ENCODE measurements at places on chromosomes 5 and 9.
A peak's percentile ranks its signal among the peaks of the same experiment; 100 is the strongest.

DNA sequence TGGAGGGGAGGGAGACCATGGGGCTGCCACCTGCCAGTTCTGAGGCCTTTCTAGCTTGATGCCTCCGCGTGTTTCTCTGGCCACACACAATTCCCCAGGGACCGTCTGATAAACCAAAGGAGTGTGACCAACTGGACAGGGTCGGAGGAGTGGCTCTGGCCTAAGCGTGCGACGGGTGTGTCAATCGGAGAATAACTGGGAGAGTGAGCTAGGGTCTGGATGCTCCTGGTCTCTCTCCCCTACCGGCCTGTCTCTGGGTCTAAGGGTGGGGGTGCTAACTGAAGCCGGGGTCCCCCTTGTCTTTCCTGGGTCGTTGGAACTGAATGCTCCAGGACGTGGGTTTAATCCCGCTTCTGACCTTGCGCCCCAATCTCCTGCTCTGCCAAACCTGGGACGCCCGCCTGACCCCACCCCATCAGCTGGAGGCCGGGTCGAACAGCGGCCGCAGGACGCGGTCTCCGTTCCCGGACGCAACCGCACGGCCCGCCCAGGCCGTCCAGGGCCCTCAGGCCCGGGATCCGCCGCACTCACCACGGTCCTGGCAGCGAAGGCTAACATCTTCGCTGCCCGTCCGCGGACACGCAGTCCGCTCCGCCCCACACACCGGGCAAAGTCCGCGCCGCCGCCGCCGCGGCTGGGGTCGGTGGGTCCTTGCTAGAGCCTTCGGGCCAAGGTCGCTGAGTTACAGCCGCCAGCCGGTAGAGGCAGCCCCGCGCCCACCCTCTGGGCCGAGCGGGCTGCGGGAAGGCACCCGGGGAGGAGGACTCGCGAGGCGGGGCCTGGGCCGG is 447 bp downstream of the CRAT start:
- peak; percentile 79 for DNase-seq

DNA sequence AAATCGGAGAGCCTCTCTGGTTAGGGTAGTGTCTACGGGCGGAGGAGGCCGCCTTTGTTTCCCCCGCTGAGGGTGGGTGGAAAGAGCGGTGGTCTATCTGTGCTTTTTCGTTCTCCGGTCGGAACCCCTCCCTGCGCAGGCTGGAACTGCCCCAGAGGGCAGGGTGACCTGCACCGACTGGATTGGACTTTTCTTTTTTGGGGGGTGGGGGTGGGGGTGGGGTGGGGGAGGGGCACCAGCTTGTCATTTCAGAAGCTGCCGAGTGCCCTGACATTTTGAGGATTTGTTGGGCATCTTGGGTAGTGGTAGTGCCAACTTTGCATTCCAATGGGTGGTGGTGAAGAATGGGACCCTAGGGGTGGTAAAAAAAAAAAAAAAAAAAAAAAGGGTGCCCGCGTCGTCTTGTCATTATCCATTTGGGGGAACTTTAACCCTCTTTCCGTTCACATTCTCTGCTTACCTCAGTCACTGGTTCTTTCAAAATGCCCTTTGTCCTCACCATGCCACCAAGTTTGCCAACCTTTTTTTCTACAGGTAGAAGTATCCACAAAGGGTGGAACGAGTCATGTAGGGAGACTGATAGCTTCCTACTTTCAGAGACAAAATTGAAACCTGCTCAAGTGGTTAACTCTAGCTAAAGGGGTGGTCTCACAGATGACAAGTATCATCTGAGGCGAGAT is 1.3 kb downstream of the UBE2R2 start:
- DNase-seq = peak; percentile 26

GRCh38 chr5:142197098-142197497 is 88.5 kb downstream of the NDFIP1 start:
- no peak for DNase-seq

- DNase-seq = no peak
These were observed 72.0 kb upstream of the RAI14 start for GRCh38 chr5:34584165-34584564.

- DNase-seq = no peak
These were observed at the start of gene PTGDS for GRCh38 chr9:136977223-136977622. PTGDS (plus strand) TSS chr9:136977504; CDS start chr9:136977579, 75 bp downstream.

DNA sequence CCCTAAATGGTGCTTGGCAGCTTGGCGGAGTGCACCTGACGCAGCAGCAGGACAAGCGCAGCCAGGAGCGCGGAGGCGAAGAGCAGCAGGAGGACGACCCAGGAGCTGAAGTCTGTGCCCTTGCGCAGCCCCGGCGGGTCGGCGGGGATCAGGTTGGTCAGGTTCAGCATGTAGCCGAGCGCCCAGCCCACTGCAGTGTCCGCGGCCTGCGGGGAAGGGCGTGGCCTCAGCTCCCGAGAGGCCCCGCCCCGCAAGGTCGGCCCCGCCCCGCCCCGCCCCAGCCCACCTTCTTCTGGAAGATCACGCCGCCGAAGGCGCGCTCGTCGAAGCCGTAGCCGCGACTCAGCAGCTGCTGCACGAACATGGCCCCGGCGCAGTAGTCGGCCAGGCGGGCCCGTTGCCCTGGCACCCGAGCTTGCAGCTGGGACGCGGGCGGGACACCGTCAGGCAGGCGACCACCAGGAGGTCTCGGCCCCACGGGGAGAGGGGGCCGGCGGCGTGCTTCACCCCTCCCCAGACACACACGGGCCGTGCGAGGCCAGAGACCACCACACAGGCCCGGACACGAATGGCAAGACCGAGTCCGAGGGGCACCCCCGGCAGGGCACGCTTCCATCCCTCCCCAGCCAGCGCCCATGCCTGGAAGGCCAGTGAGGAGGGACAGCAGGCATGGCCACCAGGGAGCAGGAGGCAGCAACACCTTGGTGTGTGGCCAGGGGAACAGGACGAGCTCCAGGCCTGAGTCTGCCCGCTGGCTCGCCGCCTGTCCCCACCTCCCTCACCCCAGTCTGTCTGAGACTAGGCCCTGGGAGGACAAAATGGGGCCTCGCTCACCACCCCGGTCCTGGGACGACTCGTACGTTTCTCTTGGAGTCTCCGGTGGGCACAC is 2.9 kb upstream of the NPDC1 start:
- DNase-seq = no peak

DNA sequence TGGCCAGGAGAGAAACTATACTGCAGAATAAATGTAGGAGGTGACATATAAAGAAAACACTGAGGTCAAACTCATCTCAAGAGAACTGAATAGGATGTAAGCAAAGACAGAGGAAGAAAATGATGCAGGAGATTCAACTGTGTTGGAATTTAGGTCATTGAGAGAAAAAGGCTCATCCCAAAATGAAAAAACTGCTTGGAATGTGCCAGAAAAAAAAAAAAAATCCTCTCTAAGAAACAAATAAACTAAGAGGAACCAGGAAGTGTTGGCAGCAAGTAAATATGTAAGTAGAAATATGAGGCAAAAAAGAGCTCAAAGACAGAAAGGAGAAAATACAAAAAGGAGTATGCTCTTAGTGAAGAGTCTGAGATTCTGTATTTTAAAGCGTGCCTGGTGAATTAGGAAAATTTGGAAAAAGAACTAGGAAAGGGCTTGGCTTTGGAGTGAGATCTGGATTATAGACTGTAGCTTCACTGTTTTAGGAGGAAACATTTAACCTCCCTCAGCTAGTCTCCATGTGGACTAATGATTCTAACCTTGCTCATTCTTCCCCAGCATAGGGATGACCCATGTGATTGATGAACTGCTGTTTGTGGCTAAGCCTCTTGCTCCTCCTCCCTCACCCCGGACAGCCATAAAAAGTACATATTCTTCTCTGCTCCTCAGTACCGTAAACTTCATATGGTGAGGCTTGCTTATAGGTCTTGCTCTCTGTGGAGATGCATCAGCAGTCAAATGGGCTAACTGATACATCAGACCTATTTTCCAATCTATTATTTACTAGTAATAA is 185.6 kb upstream of the POU5F2 start:
- DNase-seq = no peak

GRCh38 chr5:14068136-14068535 is 75.0 kb upstream of the TRIO start:
- no peak for DNase-seq

GRCh38 chr5:101991486-101991885 is 304.6 kb downstream of the SLCO4C1 start:
- DNase-seq = no peak

GRCh38 chr5:57085306-57086081 is 88.4 kb upstream of the GPBP1 start:
- DNase-seq = no peak

DNA sequence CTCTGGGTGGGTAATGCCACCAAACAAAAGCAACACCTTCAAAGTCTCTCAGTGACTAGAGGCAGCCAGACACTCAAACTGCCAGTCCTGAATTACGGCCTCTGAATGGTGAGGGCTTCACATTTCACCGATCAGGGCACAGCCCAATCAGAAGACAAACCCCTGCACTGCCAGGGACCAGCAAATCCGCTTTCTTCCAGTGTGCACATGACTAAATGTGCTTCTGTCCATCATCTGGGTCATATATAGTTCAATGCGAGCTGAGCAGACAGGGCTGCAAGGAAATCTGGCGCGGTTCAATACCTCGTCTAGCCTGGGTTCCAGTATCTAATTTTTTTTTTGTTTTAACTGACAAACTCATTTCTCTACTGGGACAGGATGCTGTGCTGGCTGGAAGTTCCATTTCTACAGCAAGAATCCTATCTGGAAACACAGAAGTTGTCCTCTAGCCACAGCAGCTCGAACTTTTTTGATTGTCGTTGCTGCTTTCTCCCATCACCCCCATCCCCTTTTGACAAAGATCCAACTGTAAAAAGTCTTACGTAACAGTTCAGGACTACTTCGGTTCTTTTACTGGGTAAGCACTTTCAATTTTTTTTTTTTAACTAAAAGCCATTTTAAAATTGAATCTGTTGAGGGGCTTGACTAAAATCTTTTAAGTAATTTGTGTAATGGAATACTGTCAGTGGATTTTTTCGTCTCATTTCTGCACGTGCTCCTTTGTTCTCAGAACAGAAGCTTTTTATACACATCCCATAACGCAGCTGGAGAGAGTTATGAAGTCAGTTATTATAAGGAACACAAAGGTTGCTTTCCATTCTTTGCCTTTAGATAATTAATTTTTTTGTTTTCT is 112.7 kb downstream of the NR6A1 start:
- DNase-seq = peak; percentile 87

GRCh38 chr9:77508396-77508795 is 139.7 kb downstream of the GNA14 start:
- DNase-seq = no peak

- DNase-seq = no peak
These were observed 298.4 kb downstream of the EBF1 start for GRCh38 chr5:158801268-158801667.

- no peak for DNase-seq
These were observed 1.7 kb downstream of the MSX2 start for GRCh38 chr5:174725991-174726601.

GRCh38 chr5:123454259-123454911 is 31.2 kb upstream of the CEP120 start:
- DNase-seq = no peak

DNA sequence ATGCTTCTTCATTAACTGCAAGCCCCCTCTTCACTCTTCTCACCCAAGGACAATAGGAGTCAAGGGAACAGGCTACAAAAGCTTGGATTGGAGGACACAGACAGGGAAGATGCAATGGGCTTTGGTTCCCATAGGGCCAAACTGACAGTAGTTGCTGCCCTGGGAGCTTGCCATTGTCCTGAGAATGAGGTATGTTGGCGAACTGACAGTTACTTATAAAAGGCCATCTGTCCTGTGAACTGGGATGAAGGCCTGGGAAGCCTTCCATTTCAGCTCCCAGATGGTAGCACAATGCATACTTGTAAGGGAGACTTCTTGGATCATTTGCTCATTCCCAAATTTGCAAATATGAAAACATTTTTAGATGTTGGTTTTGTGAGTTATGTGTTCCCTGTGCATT is 88.9 kb downstream of the SNCAIP start:
- no peak for DNase-seq

- DNase-seq = no peak
These were observed 114.8 kb downstream of the ZNF622 start for GRCh38 chr5:16350816-16351215.

DNA sequence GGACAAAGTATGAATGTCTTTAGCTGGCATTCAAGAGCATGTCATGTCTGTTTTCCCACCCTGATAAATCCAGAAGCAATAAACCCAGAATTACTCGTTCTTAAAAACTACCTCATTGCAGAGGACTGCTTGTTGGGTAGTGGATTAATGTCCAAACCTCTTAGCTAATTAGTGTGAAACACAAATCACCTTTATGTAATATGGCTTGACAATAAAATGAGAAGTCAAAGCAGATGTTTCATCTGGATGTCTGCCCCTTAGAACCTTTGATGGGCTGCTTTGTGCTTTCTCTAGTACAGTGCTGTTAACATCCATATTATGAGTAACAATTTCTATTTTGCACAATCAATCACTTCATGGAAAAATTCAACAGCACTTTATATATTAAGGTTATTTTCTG is 149.1 kb upstream of the TUT7 start:
- no peak for DNase-seq

DNA sequence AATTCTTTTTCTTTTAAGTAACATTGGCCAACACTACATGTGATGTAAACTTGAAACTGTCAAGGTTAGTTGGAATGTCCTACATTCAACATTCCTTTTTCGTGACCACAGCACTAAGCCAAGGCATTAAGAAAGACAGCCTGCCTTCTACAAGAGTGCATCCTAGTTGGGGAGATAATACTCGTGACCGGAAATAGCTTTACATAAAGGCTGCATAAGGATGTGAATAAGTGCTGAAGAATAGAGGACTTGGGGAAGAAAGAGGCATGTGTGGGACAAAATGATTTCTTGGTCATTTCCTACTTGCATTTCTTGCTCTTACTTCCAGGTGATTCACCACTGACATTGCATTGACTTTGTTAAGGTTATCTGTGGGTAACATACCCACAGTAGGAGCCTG is 282.0 kb downstream of the DMRT2 start:
- DNase-seq = no peak

GRCh38 chr9:98555651-98556465 is 152.9 kb downstream of the GABBR2 start:
- DNase-seq = no peak
